ENCODE measurements at places on chromosomes 6 and 20.

DNA sequence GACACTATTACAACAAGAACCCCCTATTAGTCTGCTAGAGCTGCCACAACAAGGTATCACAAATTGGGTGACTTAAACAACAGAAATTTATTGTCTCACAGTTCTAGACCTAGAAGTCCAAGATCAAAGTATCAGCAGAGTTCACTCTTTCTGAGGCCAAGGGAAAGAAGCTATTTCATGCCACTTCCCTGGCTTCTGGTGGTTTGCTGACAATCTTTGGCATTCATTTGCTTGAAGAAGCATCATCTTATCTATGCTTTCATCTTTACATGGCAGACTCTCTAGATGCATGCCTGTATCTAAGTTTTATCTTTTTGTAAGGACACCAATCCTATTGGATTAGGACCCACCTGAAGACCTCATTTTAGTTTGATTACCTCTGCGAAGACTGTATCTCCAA lies 296.8 kb upstream of the MARCKS start:
- DNase-seq, result no peak

DNA sequence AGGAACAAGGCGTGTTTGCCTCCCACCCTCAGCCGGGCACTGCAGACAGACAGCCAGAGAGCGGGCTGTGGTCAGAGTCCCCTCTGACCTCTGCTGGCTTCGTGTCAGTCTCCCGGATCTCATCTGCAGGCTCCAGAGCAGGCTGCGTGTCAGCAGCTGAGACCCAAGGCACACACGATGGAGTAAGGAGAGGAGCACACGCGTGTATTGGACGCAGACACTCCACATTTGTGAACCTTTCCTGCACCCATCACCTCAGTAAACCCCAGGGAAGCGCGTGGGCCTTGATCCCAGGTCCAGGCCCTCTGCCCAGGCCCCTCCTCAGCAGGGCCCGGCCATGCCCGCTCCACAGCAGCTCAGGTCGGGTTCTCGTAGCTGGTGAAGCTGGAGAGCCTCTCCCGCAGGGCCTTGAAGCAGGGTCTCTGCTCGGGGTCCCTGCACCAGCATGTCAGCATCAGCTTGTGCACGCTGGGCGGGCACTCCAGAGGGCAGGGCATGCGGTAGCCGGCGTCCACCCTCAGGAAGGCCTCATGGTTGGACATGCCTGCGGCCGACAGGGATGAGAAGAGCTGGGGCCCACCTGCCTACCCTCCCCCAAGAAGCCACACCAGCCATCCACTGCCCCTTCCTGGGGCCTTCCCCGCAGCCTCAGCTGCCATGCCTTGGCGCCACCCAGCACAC lies 7.9 kb downstream of the PTK6 start:
- DNase-seq, result no peak

- no peak for DNase-seq
These were observed 488.3 kb downstream of the CDH26 start for GRCh38 chr20:60446267-60447111.

DNA sequence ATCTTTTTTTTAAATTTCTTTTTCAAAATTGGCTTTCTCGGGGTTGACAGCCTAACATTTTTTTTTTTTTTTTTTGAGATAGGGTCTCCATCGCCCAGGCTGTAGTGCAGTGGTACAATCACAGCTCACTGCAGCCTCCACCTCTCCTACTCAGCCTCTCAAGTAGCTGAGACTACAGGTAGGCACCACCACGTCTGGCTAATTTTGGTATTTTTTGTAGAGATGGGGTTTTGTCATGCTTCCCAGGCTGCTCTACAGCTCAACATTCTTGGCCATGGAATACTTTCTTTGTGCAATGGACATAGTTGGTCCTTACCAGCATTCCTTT lies 6.4 kb upstream of the CTNNBL1 start:
- DNase-seq, result no peak

DNA sequence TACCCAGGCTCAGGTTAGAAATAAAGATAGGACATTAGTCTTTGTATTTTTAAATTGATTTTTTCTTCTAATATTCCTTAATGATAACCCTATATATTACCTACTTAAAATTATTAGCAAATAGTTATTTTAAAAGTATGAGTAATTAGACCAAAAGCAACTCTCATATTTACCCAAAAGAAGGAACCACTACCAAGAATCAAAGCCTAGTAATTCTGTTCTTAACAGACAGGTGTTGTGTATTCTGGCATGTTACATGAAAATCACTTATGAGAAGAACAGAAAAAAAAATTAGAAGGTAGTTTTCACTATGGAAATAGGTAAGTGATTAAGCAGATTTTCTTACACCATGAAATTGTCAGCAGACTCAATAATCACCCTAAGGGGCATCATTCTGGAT lies 105.1 kb downstream of the ATG5 start:
- DNase-seq, result no peak

DNA sequence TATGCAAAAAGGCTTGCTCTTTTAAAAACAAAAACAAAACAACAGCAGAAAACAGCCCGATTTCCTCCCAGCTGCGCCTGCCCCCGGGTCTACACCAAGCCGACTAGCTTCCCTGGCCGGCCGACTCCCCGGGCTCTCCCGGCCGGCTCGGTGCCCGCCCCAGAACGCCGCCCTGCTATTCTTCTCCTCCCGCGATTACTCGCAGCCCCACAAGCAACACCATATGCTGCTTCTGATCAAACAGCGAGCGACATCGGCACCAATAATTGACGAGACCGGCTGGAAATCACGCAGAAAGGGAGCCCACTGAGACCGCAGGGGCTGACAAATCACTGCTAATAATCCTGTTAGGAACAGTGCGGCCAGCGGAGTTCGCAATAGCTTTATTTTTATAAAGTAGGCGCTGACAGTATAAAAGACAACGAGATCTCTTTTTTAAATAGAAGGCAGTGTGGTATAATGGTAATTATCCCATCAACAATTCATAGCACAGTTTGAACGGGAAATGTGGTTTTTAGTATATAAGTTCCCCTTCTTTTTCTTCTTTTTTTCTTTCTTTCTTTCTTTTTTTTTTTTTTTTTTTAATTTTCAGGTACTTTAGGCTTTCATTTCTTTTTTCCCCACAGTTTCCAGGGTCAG lies 3.3 kb downstream of the SIM1 start:
- DNase-seq, result peak; percentile 25

- DNase-seq, result no peak
These were observed 5.1 kb upstream of the BPI start for GRCh38 chr20:38298768-38299288.

DNA sequence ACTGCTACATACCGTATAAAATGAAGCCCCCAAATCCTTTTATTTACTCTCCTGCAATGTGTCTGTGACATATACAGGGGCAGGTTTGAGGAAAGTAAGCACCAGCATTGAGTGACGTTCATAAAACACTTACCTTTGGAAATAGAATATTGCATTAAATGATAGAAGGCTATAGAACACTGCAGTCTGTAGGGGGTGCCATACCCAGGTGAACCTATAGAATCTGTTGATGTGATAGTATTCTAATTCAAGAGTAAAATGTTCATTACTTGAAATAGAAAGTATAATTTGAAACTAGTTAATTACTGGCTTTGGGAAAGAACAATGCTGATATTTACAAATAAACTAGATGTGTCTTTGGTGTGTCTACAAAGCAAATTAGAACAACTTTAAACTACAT lies 47.0 kb upstream of the PRL start:
- DNase-seq, result no peak

DNA sequence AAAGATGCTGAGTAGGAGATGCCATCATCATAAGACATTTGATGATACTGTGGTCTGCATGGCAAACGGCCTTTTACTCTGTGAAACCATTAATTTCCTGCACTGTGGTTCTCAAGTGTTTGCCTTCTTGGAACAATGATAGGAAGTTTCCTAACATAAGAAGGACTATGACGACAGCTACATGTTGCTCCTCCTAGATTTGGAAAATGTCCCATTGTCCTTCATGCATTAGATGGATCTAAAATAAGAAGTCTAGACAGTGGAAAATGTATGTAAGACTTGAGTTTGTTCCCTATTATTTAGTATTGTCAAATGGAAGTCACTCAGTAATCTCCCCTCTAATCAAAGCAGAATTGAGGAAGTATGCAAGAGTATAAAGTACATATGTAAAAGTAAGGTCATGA lies 98.5 kb upstream of the TMEM170B start:
- no peak for DNase-seq

- no peak for DNase-seq
These were observed 42.6 kb downstream of the IRF4 start for GRCh38 chr6:434051-434705.

GRCh38 chr6:147586044-147586443 lies 77.6 kb downstream of the SAMD5 start:
- no peak for DNase-seq

DNA sequence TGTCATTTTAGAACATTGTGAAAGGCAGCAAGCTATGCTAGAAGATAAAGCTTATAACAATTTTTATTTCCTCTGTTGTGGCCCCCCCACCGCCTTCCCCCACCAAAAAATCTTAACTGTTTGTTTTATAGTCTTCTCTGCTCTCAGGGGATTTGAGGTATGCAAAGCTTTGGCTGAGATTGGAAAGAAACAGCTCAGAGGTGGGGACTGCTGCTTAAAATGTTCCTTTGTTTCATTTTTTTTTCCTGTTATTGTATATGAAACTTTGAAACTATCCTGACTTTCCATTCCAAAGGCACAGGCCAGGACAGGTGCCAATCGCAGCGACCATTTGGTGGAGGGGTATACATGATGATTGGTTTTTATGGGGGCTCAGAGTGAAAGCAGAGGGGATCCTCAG lies 114.7 kb upstream of the PHACTR1 start:
- DNase-seq, result no peak

- DNase-seq, result no peak
These were observed 37.1 kb downstream of the SUN5 start for GRCh38 chr20:32966881-32967781.

- no peak for DNase-seq
These were observed 223.0 kb downstream of the BCKDHB start for GRCh38 chr6:80329496-80329895.

GRCh38 chr6:137570393-137570792 lies 76.2 kb upstream of the OLIG3 start:
- peak; percentile 70 for DNase-seq

- no peak for DNase-seq
These were observed 115.2 kb upstream of the AKIRIN2 start for GRCh38 chr6:87817183-87817582.

GRCh38 chr6:45118754-45119153 lies 209.4 kb upstream of the RUNX2 start:
- DNase-seq, result no peak

GRCh38 chr6:81439417-81439816 lies 313.1 kb downstream of the TENT5A start:
- no peak for DNase-seq

DNA sequence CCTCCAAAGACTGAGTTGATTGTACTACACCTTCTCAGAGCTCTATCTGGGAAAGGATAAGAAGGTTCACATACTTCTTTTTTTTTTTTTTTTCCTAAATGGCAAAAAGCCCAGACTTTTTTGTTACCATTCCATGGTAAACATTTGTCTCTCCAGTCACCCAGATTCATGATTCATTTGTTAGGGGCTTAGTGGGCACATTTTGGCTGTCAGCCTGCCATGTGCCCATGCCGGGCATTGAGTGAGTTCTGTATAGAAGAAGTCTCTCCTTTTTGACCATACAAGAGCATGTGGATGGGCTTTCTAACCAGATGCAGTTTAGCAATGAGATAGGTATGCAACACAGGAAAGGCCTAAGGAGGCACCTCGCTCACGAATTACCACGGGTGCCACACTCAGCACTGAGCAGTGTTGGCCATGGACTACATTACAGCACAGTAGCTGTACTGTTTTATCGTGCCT lies 447.5 kb upstream of the HSF2 start:
- no peak for DNase-seq

- no peak for DNase-seq
These were observed 4.4 kb downstream of the TRMT6 start for GRCh38 chr20:5945963-5946362.

DNA sequence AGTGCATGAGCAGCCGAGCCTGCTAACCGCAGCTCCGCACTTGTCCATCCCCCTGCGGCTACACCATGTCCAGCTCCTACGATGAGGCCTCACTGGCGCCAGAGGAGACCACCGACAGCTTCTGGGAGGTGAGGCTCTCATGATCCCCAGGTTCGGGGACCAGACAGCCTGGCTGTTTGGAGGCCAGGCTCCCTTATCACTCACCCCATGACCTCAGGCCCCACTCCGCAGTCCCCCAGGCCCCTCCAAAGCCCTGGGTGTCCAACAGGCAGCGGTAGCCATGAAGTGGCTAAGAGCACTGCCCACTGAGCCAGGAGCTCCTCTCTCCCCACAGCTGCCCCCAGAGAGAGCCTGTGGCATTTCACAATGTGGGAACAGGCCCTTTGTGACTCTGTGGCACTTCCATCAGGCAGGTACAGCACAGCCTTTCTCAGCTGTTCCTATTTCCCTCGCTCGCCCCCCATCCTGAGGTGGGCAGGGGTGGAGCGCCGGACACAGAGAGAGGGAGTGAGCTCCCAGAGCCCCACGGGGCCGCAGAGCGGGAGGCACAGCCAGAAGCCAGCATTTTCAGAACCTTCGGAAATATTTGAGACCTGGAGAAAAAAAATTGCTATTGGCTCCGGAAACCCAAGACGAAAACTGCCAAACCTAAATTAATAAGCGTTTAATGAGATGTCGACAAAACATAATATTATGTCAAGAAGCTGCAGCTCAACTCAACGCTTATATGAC lies 29.7 kb downstream of the SPDEF start:
- DNase-seq, result no peak

- no peak for DNase-seq
These were observed 180.3 kb downstream of the THBS2 start for GRCh38 chr6:169073311-169073710.

DNA sequence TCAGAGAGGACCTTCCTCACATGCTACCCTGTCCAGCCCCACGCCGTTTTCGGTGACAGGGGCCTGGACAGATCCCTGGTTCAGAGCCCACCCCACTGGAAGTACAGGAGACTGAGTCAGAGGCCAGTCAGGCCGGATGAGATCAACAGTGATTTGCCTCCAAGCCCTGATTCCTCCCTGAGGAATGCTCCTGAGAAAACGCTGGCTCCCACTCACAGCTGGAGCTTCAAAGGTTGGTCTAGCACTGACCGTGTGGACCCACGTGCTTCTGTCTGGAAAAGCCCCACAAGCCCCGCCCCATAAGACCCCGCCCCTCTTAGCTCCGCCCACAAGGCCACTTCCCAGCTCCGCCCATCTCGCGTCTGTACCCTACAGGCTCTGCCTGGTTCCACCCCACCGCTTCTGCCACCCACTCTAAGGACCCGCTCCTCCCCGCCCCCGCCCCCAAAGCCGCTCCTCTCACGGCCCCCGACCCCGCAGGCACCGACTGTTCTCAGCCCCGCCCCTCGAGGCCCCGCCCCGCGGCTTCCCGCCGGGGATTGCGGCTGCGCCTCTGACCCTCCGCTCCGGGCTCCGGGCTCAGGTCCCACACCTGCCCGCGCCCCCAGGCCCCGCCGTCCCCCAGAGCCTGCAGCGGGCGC lies 64.9 kb upstream of the BHLHE23 start:
- no peak for DNase-seq
